ENCODE measurements at places on chromosomes 3 and 15. TPM values are rescaled to one million over a fixed set of nuclear protein-coding genes. Genes with fewer than 3 reads are reported as not detected.

DNA sequence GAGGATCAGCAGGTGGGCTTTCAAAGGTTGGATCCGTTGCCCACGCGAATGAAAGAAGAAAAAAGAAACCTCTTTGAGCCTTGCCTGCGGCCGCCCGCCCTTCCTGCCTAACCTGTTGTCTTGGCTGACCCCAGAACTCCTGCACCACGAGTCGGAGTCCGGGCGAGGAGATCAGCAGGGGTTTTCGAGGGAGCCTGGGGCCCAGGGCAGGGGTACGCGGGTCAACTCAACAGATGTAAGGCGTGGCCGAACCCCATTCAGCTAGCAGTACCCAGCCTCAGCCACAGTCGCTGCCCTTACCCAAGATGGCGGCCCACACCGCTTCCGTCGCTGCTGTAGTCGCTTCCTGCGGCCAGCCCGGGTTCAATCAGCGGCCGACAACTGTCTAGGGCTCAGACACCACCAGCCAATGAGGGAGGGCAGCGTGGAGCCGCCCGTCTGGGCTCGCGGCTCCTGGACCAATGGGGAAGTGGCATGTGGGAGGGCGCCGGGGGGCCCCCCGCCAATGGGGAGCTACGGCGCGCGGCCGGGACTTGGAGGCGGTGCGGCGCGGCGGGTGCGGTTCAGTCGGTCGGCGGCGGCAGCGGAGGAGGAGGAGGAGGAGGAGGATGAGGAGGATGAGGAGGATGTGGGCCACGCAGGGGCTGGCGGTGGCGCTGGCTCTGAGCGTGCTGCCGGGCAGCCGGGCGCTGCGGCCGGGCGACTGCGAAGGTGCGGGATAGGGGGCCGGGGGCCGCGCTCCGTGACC is at the start of gene MANF:
TSS of gene MANF (plus strand) at position 566 of the 748 bp plus-strand sequence. CDS start at position 618, 52 bp downstream.
- DNase-seq: peak; percentile 100

The COMMD2 gene
- total RNA-seq: 58.9 TPM

GRCh38 chr15:67415181-67415580 is 105.8 kb upstream of the C15orf61 start:
- no peak for DNase-seq

GRCh38 chr3:150059729-150060128 is 89.0 kb upstream of the PFN2 start:
- DNase-seq: no peak

The SMCO1 gene
- not detected for total RNA-seq

GRCh38 chr3:65484964-65485363 is 553.8 kb downstream of the MAGI1 start:
- DNase-seq: no peak

DNA sequence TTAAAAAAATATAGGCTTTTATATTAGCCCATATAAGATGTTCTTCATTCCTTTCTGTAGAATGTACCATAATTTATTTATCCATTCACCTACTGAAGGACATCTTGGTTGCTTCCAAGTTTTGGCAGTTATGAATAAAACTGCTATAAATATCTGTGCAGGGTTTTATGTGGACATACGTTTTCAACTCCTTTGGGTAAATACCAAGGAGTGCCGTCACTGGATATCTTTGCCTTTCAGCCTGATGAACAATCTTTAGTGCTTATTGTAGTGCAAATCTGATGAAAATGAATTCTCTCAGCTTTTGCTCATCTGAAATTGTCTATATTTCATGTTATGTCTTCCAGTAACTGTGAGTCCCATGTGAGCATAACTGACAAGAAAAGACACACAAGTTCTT is 26.6 kb upstream of the BLM start:
- no peak for DNase-seq

The ITIH4 gene
- not detected for total RNA-seq

The GOLGA6L9 gene
- total RNA-seq: 4.0 TPM

GRCh38 chr3:157129803-157130466 is 30.0 kb downstream of the CCNL1 start:
- DNase-seq: peak; percentile 58

The CHST2 gene
- 99.4 TPM for total RNA-seq

The LRRFIP2 gene
- total RNA-seq: 23.9 TPM

Measured in H7 (cell line).